ENCODE measurements at places on chromosomes 2 and 18.

- no peak for DNase-seq
These were observed 276.6 kb downstream of the CMPK2 start for GRCh38 chr2:6589150-6589549.

- DNase-seq = no peak
These were observed 41.7 kb upstream of the RND3 start for GRCh38 chr2:150528861-150529801.

DNA sequence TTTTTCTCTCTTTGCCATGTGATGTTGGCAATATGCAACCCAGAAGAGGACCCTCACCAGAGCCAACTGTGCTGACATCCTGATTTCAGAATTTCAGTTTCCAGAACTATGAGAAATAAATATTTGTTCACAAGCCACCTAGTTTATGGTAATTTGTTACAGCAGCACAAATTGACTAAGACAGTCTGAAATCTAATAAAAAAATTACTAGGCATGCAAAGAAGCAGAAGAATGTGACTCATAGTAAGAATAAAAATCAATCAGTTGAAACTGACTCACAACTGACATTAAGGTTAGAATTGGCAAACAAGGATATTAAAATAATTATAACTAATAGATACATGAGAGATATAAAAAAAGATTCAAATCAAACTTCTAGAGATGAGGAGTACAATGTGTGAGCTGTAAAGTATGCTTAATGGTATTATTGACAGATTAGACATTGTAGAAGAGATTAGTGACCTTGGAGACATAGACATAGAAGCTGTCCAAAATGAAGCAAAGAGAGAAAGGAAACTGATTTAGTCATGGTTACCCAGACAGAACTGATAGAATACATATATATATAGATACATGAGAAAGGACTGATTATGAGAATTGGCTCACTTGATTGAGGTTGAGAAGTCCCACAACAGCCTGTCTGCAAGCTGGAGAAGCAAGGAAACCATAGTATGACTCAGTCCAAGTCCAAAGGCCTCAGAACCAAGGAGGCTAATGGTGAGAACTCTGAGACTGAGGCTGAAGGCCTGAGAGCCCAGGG is 27.8 kb upstream of the TTC39C start:
- DNase-seq = no peak

DNA sequence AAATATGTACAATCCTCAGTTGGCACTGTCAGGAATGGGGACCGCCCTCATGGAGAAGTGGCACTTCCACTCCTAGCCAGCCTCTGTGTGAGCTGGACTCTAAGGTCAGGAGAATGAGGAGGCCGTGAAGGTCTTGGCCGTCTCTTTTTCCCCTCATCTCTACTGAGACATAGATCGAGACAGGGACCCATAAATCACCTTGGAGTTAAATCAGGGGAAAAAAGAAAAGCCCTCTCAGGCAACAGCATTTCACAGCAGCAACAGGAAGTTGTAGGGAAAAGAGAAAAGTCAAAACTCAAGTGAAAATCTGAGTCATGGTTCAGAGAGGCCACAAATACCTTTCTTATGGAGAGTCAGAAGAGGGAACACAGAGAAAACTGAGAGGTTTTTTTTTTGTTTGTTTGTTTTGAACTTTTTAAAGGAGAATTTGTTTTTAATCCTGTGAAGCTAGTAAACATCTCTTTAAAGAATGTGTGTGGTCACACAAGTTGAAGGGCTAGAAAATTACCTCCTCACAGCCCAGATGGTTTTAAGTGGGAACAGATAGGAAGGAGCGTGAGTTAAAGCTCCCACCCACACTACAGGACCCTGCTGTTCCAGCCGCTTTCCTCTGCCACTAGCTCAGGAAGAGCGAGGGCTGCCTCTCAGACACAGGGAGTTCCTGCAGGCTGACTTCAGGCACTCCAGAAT is 30.6 kb upstream of the CYP1B1 start:
- DNase-seq = no peak

- no peak for DNase-seq
These were observed 503.2 kb upstream of the SLC8A1 start for GRCh38 chr2:40955042-40955441.

DNA sequence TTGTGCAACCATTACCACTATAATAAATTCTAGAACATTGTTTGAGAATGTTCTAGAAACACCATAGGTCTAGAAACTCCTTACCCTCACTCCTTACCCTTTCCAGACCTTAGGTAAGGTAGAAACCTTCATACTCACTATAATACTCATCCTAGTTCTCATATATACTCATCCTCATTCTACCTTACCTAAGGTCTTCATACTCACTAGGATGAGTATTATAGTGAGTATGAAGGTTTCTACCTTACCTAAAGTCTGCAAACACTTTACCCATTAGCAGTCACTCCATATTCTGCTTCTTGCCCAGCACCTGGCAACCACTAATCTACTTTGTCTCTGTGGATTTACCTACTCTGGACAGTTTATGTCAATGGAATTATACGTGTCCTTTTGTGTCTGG is 75.0 kb downstream of the TMEM185B start:
- DNase-seq = no peak

GRCh38 chr2:74736589-74736988 is 82.5 kb downstream of the SEMA4F start:
- no peak for DNase-seq

DNA sequence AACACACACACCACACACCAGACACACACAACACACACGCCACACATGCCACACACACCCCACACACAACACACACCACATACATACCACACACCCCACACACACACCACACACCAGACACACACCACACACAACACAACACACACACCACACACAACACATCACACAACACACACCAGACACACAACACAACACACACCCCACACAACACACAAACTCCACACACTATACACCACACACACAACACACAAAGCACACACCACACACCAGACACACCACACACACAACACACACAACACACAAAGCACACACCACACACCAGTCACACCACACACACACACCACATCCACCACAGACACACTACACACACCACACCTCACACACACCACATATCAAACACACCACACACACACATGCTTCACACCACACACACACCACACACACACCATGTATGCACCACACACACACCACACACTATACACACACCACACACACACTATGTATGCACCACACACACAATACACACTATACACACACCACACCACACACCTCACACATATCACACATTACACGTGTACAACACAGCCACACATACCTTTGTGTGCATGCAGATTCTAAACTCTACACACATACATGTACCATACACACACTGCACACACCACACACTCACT is 72.2 kb downstream of the TMEM18 start:
- no peak for DNase-seq

DNA sequence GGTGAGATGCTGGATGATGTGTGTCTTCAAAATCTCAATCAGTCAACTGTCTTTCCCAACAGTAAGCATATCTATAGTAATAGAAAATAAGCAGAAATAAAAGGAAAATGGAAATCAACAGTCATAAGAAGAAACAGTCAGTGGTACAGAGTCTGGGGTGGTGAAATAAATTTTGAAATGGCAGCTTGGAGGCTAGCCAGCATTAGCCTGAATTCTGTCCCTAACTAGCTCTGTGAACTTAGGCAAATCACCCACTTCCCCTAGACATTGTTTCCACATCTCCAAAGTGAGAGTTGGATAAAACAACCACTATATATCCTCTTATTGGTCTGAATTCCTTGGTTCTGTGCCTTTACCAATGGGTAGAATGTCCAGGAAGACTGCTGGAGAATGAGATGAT is 189.7 kb upstream of the REV1 start:
- DNase-seq = no peak

DNA sequence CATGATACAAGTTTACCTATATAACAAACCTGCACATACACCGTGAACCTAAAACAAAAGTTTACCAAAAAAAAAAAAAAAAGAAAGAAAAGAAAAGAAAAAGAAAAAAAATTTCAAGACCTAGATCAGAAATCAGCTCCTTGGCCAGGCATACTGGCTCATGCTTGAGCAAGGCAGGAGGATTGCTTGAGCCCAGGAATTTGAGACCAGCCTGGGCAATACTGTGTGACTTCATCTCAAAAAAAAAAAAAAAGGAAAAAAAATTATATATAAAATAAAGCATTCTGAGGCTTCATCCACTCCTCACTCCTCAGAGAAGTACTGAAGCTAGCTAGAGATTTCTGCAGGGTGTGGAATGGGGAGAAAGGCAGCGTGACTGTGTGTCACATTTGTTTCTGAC is 11.8 kb upstream of the PROC start:
- DNase-seq = no peak
